ENCODE measurements at places on chromosomes 3 and 15.

DNA sequence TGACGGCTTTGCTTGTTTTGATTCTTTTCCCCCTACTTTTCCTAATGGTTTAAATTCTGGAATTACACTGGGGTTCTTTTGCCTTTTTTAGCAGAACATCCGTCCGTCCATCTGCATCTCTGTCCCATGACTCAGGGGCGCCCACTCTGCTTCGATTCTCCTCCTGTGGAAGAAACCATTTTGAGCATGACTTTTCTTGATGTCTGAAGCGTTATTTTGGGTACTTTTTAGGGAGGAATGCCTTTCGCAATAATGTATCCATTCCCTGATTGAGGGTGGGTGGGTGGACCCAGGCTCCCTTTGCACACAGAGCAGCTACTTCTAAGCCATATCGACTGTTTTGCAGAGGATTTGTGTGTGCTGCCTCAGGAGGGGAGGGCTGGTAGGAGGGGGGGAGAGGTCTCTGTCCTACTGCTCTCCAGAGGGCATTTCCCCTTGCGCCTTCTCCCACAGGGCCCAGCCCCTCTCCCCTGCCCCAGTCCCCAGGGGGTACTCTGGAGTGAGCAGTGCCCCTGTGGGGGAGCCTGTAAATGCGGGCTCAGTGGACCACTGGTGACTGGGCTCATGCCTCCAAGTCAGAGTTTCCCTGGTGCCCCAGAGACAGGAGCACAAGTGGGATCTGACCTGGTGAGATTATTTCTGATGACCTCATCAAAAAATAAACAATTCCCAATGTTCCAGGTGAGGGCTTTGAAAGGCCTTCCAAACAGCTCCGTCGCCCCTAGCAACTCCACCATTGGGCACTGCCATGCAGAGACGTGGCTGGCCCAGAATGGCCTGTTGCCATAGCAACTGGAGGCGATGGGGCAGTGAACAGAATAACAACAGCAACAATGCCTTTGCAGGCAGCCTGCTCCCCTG, 19.5 kb upstream of the BSN start:
- DNase-seq = no peak

GRCh38 chr15:70063980-70064379, 33.7 kb downstream of the TLE3 start:
- DNase-seq = no peak

- DNase-seq = peak; percentile 2
Observed at GRCh38 chr3:108983051-108983450, 29.4 kb upstream of the GUCA1C start.

GRCh38 chr3:48405971-48406370, 23.9 kb downstream of the PLXNB1 start:
- no peak for DNase-seq

- peak; percentile 11 for DNase-seq
Observed at GRCh38 chr3:148716657-148717056, 19.0 kb downstream of the AGTR1 start.

DNA sequence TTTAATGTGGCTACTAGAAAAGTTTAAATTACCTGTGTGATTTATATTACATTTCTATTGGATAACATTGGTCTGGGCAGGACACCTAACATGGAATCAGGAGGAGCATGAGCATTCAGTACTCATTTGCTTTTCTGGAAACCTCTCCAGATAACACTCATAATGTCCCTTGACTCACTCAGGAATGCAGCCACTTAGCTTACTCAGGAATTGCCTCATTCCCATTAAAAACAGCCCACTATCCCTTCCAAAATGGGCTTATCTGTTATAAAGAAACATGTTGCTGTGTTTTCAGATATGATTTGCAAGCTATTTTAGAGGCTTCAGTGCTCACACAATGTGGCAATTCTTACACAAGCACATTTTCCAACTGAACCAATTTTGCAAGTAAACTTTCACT, 17.1 kb downstream of the GBE1 start:
- peak; percentile 96 for DNase-seq

DNA sequence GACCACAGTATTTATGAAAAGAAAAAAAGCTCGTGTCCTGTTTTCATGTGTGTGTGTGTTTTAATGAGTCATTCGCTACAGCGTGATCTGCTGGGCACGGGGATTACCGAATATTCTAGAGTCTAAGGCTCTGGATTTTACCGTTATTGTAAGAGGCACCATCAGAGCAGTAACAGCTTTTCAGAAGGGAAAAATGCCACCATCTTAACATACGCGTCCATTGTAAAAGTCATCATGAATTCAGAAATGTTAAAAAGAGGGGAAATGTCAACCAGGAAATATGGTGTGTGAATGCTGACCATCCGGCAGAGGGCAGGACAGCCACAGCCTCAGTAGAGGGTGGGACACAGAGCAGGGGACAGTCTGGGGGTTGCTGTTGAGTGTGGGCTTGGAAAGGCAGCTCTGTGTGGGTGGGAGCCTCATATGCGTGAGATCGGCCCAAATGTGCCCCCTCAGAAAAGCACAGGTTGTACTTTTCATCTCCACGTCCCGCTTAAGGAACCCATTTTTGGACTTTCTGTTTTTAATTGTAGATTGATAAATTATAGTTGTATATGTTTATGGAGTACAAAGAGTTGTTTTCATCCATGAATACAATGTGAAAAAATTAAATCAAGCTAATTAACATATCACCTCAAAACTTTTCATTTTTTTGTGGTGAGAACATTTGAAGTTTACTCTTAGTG, 69.6 kb downstream of the ASB7 start:
- peak; percentile 68 for DNase-seq

DNA sequence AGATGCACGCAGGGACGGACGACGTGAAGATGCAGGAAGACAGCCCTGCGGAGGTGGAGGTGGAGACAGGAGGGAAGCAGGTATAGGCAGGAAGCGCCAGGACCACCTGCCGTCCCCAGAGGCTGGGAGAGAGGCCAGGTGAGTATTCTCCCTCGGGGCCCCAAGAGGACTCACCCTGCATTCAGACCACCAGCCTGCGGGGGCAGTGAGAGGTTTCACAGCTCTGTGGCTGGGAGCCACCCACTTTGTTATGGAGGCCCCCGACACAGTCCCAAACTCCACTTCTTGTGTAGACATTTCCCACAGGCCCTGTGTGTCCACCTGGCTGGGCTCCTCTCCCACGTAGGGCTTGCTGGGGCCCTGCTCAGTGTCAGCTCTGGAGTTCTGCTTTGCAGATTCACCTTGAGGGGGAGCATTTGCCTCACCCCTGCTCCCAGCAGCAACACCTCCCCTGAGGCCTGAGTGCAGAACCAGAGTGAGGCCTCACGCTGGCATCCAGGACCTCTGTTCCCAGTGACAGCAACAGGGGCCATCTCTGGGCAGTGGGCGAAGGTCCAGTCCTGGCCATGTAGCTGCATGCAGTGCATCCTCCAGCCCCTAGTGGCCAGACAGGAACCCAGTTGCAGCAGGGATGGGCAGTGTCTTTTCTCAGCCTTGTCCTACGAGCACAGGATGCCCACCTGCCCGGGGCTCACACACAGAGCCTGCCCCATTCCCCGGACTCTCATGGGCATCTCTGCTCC, 119.4 kb upstream of the IQSEC1 start:
- peak; percentile 34 for DNase-seq

DNA sequence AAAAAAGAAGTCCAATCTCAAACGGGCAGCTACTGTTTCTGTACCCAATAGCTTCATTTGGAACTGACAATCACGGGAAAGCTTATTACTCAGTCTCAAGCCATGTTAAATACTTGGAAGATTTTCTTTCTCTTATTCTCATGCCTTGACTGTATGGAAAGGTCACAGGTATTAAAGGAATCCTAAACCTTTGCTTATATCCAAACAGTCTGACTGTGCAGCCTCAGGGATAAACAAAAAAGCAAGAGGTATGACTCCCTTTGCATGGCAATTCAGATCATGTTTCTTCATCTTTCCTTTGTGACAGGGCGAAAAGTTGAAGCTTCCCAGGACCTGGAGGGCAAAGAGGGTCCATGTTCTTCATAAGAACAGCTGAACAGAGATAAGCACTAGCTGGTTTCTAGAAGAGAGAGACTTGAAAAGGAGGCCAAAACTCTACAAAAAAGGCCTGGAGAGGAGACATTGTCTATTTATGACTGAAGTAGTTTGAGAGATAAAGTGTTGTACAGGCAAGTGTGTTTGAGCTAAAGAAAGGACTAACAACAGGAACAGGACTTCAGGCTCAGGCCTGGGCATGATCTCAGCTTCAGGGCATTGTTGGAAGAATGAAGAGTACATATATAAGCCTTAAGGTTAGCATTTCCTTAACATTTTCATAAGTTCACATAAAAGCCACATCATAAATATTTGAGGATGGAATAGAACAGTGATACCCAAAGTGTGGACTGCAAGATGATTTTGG, 231.0 kb upstream of the THRB start:
- DNase-seq = no peak

DNA sequence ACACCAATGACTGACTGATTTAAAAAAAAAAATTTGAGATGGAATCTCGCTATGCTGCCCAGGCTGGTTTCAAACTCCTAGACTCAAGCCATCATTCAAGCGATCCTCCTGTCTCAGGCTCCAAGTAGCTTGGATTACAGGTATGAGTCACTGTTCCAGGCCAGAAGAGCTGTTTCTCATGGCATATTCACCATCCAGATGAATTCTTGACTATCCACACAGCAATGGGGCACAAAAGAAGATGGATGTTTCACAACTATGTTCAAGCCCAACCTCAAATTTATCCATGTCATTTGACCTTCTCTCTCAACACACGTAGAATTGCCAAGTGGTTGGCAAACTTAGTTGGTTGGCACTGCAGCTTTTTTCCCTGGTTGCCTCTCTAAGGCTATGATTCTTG, 40.6 kb downstream of the PRICKLE2 start:
- DNase-seq = peak; percentile 80

GRCh38 chr15:71060983-71061382, 54.3 kb upstream of the THSD4 start:
- DNase-seq = peak; percentile 62

DNA sequence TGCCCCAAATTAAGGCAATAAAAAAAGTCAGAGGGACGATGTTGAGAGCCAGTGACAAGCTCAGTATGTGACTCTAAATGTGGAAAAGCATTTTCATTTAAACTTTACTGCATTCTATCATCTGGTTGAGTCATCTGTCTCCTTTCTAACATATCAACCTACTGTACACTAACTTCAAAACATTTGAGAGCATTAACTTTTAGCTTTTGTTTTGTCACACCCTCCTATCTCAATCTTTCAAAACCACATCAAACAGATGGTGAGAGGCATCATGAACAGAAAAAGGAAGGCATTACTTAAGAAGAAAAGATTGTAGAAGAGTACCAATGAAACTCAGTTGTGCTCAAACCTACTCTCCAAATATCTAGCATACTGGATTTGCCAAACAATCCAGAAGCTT, 4.8 kb downstream of the LRRC58 start:
- peak; percentile 11 for DNase-seq

DNA sequence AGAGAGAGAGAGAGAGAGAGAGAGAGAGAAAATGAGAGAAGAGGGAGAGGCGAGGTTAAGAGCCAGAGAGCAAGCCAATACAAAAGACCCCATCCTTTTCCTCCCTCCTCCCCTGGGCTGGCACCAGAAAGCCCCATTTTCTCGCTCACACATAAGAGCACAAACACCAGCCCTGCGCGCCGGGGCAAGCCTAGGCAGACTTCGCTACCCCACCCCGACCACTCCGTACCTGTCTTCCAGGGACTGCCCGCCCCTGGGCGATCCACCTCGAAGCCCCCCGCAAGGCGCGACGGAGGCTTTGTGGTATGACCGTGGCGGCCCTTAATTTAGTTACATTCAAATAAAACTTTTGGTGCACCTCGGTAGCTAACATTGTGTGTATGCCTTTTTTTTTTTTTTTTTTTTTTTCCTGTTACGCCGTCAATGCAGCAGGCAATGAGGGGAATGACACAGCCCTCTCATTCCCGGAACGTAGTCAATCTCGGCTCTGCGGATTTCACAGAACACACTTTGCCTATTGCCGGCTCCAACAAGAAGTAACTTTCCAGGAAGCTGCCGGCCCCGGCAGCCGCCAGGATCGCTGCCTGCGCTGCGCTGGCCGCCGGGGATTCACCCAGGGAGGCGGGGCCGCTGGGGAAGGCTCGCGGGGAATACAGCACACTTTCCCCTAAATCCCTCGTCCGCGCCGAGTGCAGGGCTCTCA, 7.7 kb downstream of the BCL6 start:
- peak; percentile 87 for DNase-seq
